ENCODE measurements at places on chromosomes 12 and 14. TPM values are rescaled to one million over a fixed set of nuclear protein-coding genes. Genes with fewer than 3 reads are reported as not detected.
A peak's percentile ranks its signal among the peaks of the same experiment; 100 is the strongest.

Gene RTL1
- 0.07 TPM for polyA plus RNA-seq

Gene CAPZA3
- 1.6 TPM for polyA plus RNA-seq

Gene SLC6A15
- polyA plus RNA-seq, result 0.54 TPM

Gene PCED1B
- polyA plus RNA-seq, result 1.9 TPM

Gene PRB2
- polyA plus RNA-seq, result not detected

Gene CLEC4C
- 0.18 TPM for polyA plus RNA-seq

Gene DIO2
- polyA plus RNA-seq, result 1.1 TPM

Gene MYF5
- polyA plus RNA-seq, result not detected

Gene TSPAN19
- polyA plus RNA-seq, result 0.38 TPM

GRCh38 chr14:62655166-62655565 lies 390.1 kb downstream of the KCNH5 start:
- DNase-seq, result no peak

DNA sequence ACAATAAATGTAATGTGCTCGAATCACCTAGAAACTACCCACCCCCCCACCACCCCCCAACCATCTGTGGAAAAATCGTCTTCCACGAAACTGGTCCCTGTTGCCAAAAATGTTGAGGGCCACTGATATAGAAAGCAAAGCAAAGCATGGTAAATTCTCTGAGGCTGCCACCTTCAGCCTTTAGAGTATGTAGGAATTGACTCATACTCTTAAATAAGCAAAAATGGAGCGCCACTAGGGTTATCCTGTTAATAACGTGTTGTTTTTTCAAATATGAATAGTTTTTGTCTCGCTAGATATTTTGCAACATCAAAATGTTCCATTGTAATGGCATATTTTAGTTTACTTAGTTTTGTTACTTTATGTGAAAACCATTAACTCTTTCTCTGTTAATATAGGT lies 18.2 kb downstream of the DYNC1H1 start:
- DNase-seq, result no peak

DNA sequence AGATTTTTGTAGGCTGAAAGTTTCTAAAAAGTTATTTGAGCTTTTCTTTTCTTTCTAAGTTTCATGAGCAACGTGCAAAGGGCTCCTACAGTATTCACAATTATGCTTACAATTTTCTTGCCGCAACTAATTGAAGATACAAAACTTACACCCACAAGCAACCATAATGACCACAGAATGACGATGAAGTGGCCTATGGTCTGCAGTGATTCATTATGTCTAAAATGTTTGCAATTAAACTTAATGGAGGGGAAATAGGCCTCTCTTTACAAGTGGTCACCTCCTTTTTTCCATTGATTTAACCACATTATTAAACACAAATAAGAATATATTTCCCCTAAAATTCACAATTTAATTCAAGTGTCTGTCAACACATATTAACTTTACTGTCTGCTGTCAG lies 732.6 kb upstream of the FLRT2 start:
- DNase-seq, result no peak

GRCh38 chr12:117162167-117162539 lies 28.1 kb downstream of the FBXO21 start:
- DNase-seq, result no peak

DNA sequence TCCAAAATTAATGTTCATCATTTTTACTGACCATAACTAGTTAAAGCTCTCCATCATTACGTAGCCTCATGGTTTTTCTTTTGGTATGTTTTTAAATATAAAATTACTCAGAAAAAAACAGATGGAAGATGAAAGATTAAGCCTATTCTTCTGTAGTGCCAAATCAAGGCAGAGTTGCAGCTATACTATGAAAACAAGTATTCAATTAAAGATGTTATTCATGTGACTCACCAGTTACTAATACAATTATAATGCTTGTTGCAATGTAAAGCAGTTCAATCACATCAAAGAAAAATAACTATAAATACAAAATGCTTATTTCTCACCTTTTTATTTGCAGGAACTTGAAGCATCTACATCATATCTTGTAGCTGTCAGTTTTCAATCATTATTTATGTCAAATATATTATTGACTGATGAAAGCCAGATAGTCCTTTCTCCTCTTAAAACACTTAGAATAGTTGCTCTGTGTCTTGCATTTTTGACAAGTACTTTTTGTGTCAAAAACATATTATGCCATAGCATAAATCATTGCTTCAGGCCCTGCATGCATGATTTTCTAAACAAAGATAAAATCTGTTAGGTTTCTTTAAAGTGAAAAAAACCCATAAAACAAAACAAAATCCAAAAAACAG lies 36.0 kb upstream of the TRHDE start:
- DNase-seq, result no peak

DNA sequence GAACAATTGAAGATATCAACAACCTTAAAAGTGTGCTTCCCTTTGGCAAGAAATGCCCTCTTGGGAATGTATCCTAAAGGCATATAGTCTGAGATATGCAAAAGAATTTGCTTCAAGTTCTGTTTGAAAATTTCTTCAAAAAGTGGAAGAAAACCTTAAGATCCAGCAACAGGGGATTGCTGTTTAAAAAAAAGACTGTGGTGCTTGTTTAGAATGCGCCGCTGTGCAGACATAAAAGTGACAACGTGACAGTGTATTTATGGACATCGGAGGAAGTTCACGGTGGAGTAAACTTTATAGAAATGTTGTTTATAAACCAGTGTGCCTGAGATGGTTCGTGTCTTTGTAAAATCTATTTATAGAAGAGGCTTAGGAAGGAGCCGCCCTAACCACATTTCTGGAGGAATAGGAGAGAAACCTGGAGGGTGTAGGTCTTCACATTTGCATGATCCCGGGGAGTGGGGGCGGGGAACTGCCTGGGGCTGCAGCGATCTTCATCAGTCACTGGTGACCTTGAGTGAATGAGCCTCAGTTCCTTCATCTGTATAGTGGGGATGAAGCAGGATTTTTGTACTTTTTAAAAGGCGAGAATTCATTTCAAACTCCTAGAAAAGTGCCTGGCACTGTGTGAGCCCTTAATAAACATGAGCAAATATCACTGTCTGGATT lies 27.5 kb downstream of the ADGRD1 start:
- DNase-seq, result no peak

- DNase-seq, result no peak
Observed at GRCh38 chr12:109902891-109903418, 2.9 kb downstream of the TCHP start.

DNA sequence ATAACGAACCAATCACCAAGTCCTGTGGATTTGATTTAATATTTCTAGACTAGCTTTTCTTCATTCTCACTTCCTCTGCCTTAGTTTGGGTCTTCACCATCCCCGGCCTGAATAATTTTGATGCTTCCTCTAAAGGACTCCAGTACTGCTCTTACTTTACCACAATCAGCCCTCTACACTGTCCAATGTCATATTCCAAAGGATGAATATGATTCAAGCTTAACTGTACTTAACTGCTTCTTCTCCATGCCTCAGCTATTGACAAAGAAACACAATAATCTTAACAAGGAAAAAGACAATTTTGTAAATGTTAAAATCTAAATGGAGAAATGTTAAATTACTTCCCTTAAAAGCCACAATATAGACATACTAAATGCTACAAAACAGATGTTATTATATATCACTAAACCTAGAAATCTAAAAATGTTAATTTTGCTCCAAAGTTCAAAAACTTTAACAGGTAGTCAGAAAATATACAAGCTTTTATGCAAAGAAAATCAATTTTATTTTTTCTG lies 70.2 kb downstream of the STXBP6 start:
- DNase-seq, result no peak

DNA sequence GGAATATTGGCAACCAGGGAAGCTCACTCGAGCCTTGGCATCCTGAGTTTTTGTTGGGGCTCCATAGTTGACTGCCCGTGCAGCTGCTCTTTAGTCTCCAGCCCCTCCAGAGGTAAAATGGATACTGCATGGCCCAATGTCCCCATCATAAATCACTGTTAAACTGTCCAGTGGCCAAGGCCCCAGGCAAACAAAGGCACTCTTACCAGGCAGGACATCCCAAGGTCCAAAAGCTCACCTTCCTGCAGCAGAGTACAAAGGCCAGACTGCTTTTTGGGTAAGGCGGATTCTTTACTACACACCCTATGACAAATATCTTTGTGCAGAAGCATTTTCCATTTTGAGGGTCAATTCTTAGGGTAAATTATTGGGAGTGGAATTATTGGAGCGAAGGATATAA lies 81.1 kb downstream of the GPATCH2L start:
- no peak for DNase-seq

DNA sequence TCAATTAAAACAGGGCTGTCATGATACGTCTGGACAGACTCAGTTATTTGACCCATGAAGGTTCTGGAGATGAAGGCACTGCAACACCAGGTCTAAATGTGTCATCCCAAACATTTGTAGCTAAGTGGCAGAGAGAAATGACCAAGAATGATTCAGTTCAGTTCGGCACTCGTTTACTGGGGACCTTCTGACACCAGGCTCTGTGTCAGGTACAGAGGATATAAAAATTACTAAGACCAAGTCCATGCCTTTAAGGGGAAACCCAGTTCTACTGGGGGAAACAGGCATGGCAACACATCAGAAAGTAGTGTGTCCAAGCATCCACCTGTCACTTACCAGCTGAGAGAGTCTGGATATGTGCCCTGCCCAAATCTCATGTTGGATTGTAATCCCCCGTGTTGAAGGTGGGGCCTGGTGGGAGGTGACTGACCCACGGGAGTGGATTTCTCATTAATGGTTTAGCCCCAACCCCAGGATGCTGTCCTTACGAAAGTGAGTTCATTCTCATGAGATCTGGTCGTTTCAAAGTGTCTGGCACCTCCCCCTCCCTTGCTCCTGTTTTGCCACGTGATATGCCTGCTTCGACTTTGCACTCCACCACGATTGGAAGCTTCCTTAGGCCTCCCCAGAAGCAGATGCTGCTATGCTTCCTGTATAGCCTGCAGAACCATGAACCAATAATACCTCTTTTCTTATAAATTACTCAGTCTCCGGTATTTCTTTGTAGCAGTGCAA lies 41.9 kb upstream of the BCL2L14 start:
- no peak for DNase-seq

GRCh38 chr12:6361834-6362233 lies 13.5 kb downstream of the SCNN1A start:
- no peak for DNase-seq

DNA sequence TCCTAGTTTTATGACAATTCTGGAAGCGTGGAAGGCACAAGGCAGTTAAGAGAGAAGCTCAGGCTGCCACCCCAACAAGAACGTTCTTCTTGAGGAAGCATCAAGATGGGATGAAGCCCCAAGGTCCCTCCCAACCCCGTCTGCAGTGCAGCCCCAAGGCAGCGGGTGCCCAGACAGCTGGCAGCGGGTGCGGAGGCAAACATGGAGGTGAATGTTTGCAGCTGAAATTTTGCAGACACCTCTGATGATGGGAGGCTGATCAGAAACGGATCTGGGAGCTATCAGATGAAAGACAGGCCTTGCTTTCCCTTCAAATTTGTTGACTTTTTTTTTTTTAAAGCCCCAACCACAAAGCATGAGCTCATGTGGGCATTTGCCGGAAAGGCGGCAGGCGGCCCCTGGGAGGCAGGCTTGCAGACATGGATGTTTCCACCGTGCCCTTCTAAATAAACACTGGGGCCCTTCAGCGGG lies 230.7 kb upstream of the RTL1 start:
- DNase-seq, result no peak

DNA sequence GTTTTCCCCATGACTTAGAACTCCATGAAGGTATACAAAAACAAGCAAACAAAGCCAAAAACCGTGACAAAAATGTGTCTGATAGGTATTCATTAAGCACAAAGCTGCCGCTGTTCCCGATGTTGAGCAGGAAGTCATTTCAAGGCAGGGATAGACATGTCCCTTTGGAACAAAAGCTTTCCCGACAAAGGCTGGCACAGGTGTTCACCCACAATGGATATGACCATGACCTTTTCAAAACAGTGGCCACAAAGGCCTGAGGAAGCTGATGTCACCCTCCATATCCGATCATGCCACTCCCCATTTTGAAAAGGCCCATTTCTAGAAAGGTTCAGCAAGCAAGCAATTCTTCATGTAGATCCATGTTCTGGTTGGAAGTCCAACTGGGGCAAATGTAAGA lies 279.1 kb downstream of the BTG1 start:
- no peak for DNase-seq

DNA sequence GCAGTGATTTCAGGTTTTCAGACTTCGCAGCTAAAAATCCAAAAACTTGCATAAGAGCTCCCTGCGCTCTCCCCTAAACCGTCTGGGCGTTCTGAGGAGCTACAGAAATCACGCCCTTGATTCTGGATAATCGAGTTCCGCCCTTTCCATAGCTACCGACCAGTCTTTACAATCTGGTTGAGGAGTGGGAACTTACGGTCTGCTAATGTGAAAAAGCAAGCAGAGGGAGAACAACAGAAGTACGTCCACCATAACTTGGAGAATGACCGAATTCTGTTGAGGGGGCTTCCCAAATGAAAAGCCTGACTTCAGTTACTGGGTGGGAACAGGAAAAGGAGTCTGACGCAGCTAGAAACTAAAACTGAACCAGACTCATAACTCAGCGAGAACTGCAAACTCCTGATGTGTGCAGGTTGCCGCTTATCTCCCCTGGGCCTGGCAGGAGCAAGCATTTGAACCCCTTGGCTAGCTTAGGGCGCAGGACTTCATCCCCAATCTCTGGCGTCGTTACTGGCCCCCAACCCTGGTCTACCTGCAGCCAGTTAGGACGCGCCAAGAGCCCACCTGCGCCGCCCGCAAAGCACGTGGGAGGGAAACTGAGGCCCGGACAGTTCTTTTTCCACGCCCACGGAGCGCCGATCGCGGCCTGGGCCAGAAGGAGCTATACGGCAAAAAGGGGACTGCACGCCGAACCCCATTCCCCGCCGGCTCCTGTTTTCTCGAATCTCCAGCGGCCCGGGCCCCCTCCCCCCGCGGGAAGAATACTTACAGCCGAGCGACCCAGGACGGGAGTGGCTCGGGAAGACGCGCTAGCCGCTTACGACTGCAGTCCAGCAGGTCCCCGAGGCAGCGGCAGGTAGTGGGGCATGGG lies 838 bp downstream of the LRIG3 start:
- DNase-seq, result peak; percentile 68

- DNase-seq, result no peak
Observed at GRCh38 chr14:37340353-37340752, 142.6 kb downstream of the MIPOL1 start.

DNA sequence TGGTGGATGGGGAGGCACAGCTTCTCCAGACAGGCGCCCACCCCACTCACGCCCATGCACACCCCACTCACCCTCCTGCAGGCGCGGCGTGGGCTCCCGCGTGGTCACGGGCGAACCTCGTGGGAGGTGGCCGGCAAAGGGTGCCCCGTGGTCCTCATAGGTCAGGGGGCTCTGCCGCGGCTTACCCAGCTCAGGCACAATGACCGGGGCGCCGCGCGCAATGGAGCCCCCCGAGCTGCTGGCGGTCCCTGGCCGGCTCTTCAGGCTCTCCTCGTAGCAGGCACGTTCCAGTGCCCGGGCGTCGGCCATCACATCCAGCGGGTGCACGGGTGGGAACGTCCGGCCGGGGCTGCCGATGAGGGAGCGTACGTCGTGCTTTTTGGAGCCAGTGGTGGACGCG lies 49.6 kb downstream of the RFLNA start:
- no peak for DNase-seq

- DNase-seq, result no peak
Observed at GRCh38 chr12:51008329-51009055, 17.7 kb downstream of the SLC11A2 start.

GRCh38 chr14:61472801-61473376 lies 151.5 kb downstream of the PRKCH start:
- no peak for DNase-seq

- DNase-seq, result no peak
Observed at GRCh38 chr14:46048127-46048526, 603.5 kb downstream of the RPL10L start.
